ENCODE measurements at places on chromosomes 4 and X.

GRCh38 chrX:38868941-38869401 is 67.7 kb downstream of the MID1IP1 start:
- no peak for DNase-seq

DNA sequence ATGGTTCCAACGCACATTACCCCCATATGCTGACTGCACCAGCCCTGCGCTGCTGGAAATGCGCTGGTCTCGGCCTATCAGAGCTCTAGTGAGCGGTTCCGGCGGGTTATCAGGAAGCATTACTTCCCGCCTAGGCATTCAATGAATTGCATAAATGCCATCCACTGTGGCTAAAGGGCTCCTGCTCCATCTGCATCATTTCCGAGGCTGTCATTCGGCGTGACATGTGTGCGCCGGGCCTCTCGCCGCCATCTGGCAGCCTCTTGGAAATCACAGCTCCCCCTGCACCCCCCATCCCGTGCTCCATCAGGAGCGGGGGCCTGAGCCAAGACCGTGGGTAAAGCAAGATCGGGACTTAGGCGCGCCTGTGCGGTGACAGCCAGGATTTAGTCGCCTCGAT is 64.4 kb downstream of the SEPSECS start:
- DNase-seq = no peak

DNA sequence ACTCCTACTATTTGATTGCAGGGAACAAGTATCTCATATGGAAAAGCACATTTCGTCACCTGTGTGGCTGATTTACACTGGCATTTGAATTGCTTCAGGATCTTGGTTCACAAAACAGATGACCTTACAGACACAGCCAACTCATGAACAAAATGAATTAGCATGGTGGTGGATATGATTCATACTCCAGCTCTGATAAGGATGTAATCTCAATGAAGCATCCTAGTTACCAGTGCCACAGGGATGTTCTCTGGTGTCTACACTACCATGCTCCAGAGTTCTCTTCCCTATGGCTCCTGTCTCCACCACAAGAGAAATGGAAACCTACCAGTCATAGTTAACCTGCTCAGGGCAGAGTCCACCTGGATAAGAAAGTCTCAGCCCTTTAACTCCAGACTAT is 40.7 kb downstream of the TEC start:
- no peak for DNase-seq

GRCh38 chr4:182017038-182017437 is 226.2 kb upstream of the TENM3 start:
- no peak for DNase-seq

GRCh38 chr4:139007640-139008039 is 7.9 kb upstream of the NOCT start:
- DNase-seq = no peak

DNA sequence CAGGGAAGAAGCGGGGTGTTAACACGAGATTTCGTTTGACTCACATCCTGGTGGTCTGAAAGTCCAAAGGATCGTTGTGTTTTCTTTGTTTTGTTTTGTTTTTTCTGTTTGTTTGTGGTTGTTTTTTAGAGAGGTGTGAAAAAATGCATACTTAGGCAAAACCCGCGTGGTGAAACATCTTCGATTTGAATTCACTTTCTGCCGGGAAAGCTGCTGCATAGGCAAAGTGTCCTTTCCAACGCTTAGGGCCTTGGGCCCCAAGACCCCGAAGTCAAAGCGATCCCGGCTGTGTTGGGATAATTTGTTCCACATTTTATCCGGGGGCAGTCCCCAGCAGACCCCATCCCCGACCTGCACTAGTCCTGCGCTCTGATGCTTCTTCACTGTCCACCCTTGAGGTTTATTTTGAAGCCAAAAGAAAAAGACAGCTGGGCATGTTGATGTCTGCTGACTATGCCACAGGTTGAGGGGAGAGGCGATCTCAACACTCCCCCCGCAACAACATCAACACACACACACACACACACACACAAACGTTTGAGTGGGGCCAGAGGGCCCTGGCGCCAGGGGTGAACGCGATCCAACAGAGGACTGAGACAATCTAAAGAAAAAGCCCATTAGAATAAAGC is 2.0 kb downstream of the MSX1 start:
- DNase-seq = no peak

DNA sequence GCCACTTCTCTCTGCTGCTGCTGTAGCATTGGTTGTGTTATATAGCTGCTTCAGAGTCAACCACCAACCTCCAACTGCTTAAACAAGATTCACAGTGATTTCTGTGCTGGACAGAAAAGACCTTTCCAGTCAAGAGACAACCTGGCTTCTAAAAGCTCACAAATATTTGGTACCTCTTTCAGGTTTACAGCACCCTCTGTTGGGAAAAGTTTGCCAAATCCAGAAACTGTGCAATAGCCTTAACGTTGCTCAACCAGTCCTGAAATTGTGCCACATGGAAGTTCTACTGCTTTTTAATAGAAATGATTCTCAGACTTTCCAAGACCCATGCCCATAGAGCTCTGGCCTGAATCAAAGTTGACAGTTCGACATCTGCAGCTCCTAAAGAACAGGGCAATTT is 842.1 kb upstream of the HTR2C start:
- DNase-seq = peak; percentile 6

DNA sequence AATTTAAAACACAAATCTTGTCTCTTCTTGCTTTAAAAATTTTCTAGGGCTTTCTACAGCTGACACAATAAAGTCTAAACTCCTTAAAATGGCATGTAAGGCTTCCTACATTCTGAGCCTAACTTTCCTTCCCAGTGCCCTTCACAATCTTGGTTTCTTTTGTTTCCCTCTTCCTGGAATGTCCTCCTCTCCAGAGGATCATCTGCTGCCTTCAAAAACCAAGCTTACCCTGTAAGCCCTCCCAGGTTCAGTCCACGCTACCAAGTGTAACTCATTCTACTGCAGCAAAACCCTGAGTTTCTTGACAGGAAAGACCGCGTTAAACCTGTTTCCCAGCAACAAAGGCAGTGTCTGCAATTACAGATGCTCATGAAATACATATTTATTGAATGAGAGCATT is 91.3 kb downstream of the SHISA3 start:
- DNase-seq = no peak

DNA sequence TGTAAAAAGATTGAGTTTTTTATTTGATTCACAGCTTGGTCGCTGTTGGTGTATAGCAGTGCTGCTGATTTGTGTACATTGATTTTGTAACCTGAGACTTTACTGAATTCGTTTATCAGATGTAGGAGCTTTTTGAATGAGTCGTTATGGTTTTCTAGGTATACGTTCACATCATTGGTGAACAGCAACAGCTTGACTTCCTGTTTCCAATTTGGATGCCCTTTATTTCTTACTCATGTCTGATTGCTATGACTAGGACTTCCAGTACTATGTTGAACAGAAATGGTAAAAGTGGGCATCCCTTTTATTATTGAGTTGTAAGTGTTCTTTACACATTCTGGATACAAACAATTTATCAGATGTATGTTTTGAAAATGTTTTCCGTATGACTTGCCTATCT is 76.0 kb downstream of the ADGRG4 start:
- no peak for DNase-seq

DNA sequence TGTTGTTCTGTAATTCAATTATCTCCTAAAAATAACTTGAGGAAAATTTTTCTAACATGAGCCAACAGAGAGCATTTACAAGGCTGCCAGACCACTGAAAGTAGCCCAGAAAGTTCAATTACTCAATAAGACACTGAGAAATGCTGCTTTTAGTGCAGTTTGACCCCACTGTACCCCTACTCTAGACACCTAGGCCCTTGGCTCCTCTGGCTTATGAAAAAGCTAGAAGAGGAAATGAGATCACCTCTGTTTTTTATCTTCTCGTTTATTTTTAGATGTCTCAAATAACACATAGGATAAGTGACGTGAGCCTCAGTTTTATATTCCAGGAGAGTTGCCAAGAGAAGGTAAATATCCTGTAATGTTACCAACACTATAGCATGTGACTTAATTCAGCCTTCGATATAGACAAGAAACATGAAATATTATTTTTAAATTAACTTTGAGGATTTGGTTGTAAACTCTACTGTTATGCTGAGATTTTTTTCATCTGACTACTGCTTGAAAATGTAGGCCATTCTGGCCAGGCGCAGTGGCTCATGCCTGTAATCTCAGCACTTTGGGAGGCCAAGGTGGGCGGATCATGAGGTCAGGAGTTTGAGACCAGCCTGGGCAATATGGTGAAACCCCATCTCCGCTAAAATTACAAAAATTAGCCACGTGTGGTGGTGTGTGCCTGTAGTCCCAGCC is 24.4 kb downstream of the TNIP3 start:
- no peak for DNase-seq

GRCh38 chr4:128880662-128881061 is 71.2 kb downstream of the JADE1 start:
- no peak for DNase-seq

DNA sequence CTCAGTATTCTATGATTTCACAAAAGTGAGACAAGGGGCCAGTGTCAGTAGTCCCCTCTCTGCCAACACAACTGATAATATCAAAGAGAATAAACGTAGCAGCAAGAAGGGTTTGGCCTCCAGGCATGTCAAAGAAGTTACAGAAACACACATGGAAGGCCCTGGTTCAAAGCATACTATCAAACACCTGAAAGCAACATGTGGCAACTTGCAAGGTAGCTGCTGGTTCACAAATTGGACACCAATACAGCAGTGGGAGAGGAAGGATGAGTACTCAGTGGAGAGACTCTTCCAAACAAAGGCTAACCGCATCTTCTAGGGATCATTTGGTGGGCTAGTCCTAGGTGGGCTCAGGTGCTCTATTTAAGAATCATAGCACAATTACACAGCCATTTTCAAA is 74.9 kb upstream of the MAOA start:
- no peak for DNase-seq

GRCh38 chr4:41081847-41082246 is 132.5 kb downstream of the APBB2 start:
- DNase-seq = no peak

- DNase-seq = no peak
Measured at GRCh38 chr4:110808351-110808878, 185.5 kb upstream of the PITX2 start.

GRCh38 chr4:151888367-151888866 is 127.6 kb upstream of the GATB start:
- no peak for DNase-seq

DNA sequence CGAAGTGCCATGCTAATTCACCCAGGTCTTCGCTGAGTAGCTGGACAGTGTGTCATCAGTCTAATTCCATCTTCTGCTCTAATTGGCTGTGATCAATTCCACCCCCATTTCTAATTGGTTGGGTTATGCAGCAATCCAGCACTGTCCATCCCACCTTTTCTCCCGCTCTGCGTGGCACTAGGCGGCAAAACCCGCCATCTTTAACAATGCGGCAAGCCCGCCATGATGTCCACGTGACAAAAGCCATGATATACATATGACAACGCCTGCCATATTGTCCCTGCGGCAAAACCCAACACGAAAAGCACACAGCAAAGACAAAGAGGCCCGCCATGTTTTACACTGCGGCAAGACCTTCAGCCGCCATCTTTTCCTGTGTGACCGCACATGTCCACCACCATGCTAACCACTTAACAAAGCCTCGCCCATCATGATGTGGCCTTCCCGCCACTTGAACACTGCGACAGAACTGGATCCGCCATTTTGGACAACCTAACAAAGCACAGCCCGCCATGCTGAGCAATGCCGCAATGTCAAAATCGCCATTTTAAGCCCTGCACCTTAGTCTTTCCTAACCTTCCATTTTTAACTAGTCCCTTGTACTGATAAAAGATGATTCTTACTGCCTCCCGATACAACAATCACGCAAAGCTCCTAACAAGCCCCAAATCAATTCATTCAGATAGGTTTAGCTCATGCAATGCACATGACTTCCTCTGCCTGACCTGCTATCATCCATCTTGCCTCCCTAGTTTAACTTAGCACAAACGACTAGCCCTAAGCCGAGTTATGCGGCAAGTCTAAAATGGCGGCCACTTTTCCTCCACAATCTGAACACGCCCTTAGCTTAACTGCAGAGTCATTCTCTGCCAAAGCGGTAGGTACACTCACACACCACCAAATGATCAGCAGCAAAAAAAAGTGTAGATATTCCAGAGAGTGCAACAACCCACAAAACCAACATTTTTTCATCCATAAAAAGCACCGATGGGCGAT is 288.3 kb downstream of the CHIC1 start:
- DNase-seq = no peak

- DNase-seq = no peak
Measured at GRCh38 chr4:21879187-21879586, 69.4 kb downstream of the KCNIP4 start.

GRCh38 chr4:82397527-82397926 is 23.7 kb upstream of the HNRNPD start:
- DNase-seq = no peak

DNA sequence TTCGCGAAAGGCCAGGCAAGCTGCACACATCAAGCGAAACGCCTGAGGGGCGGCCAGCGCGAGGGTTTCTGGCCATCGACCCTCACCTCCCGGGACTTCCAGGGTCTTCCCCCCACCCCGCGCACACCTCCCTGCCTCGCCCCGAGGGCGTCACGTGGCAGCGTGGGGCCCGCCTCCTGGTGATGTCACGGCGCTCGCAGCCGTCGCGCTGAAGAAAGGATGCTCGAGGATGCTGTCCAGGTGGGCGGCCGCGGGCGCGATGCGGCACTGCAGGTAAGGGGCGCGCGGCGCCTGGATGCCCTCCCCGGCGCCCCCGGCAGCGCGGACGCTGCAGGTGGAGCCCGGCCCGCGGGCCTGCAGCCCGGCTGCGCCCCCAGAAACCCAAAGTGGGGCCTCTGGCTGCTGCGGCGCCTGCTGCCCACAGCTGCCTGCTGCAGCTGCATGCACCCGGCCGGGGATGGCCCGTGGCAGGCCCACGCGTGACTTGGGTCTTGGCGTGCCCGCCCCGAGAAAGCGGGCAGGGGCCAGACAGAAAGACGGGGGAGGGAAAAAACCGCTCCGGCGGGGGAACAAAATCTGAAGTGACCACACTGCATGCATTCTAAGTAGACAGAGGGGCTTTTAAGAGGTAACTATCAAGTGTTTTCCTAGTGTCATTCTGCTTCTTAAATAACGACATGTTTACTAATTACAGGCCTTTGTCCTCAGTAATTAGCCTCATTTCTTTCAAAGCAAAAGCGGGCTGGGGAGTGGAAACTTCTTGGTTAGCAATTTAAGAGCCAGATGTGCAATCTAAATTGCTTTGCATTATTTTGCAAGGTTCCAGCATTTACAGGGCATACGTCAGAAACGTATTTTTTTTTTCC is 1.7 kb downstream of the CLCN4 start:
- DNase-seq = peak; percentile 51

DNA sequence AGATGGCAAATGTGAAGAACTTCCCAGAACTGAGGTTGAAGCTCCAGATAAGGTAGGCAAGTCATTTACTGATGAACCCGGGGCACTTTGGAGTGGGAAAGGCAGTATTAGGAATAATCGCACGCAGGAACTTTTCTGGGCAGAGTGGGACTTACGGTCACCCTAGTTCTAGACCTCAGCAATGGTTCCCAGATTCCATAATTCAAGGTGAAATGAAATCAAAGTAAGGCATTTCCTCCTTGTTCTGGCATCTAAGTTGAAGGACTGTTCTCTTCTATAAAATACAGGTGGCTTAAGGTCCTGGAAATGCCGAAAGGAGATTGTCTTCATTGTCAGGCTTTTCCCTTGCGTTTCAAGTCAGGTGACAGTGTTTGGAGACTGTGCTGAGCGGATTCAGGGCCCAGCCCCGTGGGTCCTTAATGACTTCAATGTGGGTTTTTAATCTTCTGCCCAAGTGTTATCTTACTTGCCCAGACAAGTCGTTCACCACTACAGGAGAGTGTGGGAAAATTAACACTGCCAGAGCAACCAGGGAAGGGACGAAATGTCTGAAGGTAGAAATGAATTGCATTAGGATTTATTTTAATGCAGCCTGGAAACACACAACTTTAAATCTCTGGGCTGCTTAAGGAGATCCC is 52.1 kb upstream of the STOX2 start:
- peak; percentile 38 for DNase-seq

GRCh38 chr4:105683038-105683437 is 25.5 kb downstream of the INTS12 start:
- DNase-seq = no peak
